ENCODE measurements at places on chromosomes 13 and 19.

GRCh38 chr19:45097776-45098520, 5.0 kb downstream of the PPP1R37 start:
- DNase-seq = no peak

DNA sequence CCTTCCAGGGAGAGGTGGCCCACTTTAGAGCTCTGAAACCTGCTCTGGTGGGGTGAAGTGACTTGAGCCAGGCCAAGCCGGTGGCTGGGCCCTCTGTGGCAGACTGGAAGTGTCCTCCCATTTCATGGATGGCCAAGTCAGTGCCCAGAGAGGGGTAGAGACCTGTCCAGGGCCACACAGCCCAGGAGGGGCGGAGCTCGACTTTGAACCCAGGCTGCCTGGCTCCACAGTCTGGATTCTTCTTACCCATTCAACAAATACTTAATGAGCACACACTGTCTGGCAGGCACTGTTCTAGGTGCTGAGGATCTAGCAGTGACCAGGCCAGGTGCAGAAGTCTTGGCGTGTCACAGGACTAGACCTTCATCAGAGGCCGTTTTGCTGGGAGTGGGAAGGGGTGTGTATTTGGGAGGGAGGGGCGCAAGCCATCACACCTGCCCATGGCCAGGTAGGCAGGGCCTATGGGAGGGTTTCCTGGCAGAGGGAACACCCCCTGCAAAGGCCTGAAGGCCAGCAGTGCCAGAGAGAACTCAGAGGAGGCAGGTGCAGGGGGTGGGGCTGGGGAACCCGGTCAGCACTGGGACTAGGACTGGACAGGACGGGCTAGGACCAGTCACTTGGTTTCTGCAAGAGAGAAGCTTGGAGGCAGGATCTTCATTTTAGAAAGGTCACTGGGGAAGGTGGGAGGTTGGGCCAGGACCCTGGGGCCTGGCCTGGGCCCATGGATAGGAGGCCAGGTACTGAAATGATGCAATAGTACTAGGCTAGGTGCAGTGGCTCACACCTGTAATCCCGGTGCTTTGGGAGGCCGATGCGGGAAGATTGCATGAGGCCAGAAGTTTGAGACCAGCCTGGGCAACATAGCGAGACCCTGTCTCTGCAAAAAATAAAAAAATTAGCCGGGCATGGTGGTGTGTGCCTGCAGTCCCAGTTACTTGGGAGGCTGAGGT, 31.8 kb downstream of the DNM2 start:
- DNase-seq = no peak

- no peak for DNase-seq
Observed at GRCh38 chr13:113929628-113930615, 44.0 kb downstream of the C13orf46 start.

DNA sequence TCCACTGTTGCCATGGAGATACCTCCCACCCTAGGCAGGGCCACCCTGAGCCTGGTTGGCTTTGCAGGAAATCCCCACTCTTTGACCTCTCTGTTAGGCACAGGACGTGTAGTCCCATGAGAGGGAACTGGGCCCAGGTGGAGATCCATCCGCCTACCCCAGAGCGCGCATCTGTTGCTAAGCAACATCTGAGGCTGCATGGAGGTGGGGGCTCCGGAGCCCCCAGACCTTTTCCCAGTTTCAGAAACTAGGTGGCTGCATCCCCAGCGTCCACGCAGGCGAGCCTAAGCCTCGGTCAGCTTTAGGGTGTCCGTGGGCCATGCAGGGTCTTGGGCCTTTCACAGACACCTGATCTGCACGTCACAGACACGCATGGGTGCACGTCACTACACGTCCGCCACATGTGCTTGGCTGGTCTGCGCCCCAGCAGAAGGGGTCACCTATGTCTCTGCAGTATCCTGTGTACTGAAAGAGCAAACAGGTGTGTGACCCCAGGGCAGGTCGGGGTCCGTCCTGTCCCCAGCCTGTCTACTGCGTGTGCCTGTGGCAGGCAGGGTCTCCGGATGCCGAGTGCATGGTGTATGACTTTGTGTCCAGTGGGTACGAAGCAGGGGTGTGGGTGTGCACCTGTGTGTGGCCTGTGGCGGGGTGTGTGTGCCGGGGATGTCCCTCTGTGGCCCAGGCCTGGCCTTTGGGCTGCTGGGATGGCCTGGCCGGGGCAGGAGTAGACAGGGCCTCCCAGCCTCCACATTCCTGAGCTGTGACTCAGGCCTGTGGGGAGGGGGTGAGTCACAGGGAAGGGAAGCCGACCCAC, 4.1 kb upstream of the CIRBP start:
- no peak for DNase-seq

GRCh38 chr13:75725736-75726135, 89.6 kb downstream of the LMO7 start:
- no peak for DNase-seq

DNA sequence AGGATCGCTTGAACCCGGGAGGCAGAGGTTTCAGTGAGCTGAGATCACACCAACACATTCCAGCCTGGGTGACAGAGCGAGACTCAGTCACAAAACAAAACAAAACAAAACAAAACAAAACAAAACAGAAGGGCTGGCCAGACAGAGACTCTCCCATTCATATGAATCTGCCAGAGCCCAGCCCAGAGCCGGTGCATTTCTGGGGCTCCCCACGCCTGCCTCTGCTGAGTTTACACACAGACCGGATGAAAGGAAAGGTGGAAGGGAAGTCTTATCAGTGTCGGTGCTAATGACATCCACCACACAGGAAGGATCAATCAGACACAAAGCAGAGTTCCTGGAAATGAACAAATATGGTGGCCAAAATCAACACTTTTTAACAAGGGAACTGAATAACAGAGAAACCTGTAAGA, 6.8 kb downstream of the TRAPPC6A start:
- no peak for DNase-seq

DNA sequence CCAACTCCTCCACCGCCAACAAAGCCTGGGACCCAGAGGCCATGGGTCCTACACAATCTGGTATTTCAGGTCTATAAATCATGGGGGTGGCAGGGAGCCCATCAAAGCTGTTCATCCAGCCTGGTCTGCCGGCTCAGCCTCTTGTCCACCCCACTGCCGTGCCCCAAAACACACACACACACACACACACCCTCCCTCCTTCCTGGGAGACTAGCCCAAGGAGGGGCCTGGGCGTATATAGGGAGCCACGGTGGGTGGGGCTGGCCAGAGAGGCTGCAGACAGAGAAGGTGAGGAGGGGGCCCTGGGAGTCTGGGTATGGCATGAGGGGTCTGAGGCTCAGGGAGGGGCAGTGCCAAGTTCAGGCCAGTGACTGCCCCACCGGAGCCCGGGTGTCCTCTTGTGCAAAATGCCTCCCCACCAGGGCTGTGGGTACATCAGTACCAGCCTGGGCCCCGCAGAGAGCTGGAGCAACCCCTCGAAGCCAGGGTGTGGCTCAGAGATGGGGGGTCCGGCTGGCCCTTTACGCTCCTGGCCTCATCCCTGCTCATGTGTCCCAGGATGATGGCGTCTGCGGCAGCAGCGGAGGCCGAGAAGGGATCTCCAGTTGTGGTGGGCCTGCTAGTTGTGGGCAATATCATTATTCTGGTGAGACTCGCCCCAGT, at the start of gene UPK1A:
Gene UPK1A (plus strand): TSS at position 267 of the 663 bp plus-strand sequence. CDS start 296 bp downstream, at position 563.
- DNase-seq = no peak

DNA sequence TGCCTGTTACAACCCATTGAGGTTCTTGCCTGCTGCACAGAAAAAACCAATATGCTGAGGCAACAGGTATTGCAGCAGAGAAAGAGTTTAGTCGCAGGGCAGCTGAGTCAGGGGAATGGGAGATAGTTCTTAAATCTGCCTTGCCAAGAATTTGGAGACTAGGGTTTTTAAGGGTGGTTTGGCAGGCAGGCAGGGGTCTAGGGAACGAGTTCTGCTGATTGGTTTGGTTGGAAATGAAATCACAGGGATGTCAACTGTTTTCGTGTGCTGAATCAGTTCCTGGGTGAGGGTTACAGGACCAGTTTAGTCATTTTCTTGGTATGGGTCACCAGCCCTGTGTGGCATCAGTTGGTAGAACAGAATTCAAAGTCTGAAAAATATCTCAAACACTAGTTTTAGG, 36.6 kb downstream of the PDS5B start:
- no peak for DNase-seq

GRCh38 chr19:33388231-33388724, 14.8 kb downstream of the CEBPG start:
- DNase-seq = no peak

GRCh38 chr13:60152904-60153303, 10.8 kb downstream of the DIAPH3 start:
- no peak for DNase-seq

DNA sequence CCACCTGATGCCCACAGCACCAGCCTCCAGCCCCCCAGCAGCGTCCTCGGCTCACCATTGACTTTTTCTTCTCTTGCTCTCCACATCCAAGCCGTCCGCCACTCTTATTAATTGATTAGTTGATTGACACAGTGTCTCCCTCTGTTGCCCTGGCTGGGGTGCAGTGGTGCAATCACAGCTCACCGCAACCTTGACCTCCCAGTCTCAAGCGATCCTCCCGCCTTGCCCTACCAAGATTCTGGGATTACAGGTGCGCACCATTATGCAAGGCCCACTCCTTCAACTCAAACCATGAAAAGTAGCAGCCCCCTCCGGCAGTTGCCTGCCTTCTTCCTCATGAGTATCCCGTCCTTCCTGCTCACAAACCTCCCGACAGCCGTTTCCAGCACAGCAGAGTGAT, 921 bp upstream of the TEX29 start:
- DNase-seq = no peak

DNA sequence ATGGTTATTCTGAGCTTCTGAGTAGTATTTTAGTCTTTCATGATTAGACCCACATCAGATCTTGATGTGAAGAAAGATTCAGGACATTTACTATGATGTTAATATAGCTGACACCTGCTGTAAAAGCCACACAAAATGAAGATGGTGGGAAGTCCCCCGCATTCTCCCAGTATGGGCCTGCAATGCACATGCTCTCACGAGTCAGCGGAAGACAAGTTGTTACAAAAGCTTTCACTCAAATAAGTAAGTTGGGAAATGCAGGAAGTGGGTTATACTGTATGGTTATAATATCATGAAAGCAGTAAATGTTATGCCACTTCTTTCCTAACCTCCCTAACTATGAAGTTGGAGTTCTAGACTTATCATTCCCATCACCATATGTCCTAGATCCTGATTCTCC, 171.9 kb downstream of the KLF5 start:
- DNase-seq = no peak
